NCI-H1436 treated with DMSO at 0.1 percent for 48 hours (cell line): ENCODE measurements at places on chromosomes 16 and 17.

DNA sequence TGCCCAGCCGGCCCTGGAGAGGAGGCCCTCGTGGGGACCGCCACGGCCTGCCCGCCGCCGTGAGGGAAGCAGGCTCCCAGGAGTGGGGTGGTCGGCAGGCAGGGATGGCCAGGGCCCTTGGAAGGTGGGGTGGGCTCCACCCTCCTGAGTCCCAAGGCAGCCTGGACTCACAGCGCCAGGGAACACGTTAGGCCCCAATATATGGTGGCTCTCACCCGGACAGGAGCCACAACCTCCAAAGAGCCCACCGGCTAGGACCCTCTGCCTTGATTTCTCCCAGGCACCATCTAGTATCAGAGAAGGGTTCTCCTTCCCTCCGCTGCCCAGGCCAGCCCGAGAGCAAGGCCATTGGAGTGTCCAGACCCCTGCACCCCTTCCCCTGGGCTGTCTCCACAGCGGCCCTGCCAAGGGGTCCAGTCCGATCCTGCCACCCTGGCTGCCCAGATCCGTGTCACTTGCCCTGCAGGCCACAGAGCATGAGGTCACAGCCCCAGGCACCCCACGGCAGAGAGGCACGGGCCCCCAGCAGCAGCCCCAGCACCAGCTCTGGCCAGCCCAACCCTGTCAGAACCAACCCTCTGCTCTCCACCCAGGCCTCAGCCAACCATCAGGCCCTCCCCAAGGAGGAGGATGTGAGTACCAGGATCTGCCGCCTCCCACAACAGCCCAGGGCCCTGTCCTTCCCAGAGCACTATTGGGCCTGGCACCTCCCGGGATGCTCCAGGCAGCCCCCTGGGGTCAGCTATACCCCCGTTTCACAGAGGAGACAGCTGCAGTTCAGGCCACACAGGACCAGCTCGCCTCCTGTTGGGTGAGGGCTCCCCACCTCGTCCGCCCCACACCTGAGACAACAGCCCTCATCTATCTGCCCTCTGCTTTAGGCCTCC, 1.1 kb upstream of the AXIN1 start:
- DNase-seq, result no peak

- no peak for DNase-seq
These were observed 12.4 kb downstream of the PRPSAP1 start for GRCh38 chr17:76341301-76341700.

DNA sequence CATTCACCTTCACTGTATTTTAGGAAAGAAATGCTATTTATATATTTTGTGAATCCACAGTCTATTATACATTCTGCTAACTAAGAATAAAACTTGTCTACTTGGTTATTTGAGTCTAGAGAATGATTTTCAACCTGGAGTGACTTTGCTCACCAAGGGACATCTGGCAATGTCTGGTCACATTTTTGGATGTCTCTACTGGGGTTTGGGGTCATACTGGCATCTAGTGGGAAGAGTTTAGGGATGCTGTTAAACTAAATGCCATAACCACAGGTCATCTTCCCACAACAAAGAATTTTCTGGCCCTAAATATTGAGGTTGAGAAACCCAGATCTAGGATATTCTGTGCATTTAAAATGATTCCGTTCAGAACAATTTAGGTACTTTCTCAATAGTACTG, 26.0 kb downstream of the KCNJ16 start:
- DNase-seq, result no peak

DNA sequence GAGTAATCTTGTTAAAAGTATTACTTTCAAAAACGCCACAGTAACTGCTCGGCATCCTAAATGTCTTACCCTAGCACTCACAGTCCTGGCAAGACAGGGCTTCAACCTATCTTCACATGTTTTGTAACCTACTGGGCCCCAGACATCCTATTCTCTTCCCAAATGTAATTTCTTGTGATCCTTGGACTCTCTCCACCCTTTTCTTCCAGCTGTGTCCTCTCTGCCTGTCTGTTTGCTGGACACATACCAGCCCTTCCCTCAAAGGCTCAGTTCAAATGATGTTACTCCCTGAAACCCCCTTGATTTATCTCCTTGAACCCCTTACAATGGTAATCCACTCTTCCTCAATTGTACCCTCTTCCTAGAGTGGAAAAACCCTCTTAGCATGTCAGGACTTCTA, 60.1 kb upstream of the CNEP1R1 start:
- no peak for DNase-seq

GRCh38 chr17:49755663-49756283, 8.2 kb downstream of the FAM117A start:
- no peak for DNase-seq

- DNase-seq, result no peak
These were observed 4.8 kb upstream of the C1QBP start for GRCh38 chr17:5443728-5444127.

DNA sequence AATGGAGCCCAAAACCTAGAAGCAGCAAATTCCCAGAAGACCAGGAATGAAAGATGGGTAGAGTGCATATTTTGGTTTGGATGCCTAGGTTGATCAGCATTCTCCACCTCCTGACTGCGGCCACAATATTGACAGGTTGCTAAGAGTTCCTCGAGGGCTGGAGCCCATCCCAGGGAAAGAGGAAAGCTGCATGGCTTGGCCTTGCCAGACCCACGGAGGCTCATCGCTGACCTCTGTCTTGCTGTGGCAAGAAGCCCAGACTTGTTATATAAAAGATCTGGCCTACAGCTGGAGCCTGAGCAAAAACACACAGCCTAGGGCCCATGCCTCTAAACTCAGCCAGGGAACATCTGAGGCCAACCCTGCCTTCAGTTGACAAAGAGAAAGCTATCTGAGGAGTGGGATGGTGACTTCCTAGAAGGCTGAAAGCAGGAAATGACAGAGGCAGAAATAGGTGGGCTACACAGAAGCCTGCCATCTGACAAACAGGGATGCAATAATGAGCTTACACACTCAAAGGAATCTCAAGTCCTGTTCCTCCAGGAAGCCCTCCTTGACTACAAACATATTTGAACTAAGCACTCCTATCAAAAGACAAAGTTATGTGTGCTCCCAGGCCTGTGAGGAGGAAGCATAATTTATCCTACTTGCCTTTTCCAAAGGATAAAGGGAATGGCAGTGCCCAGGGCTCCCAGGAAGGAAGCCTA, 22.5 kb upstream of the SLC35B1 start:
- no peak for DNase-seq

GRCh38 chr17:82414548-82415281, 3.4 kb upstream of the HEXD start:
- no peak for DNase-seq

DNA sequence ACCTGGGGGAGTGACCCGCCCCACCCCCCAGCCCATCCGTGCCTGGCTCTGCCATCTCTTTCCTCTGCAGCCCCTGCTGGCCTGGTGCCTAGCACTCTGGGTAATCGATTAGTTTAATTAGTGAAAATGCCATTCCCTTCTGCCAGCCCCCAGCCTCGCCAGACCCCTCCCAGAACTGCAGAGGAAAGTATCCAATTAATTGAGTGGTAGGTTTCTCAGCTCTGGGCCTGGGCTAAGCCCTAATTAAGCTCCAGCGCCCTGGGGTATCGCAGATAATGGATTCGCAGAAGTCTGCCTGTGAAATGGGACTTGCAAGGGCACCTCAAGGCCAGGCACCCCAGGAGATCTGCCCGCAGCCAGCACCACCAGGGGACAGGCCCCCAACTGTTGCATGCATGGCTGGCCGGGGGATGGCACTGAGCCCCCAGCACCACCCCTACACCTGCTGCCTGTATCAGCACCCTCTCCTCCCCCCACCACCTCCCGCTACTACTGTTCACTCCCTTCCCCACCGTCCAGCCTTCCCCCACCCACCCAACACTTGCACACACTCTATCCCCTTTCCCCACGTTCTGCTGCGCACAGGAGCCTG, 19.7 kb upstream of the SPPL2C start:
- no peak for DNase-seq

DNA sequence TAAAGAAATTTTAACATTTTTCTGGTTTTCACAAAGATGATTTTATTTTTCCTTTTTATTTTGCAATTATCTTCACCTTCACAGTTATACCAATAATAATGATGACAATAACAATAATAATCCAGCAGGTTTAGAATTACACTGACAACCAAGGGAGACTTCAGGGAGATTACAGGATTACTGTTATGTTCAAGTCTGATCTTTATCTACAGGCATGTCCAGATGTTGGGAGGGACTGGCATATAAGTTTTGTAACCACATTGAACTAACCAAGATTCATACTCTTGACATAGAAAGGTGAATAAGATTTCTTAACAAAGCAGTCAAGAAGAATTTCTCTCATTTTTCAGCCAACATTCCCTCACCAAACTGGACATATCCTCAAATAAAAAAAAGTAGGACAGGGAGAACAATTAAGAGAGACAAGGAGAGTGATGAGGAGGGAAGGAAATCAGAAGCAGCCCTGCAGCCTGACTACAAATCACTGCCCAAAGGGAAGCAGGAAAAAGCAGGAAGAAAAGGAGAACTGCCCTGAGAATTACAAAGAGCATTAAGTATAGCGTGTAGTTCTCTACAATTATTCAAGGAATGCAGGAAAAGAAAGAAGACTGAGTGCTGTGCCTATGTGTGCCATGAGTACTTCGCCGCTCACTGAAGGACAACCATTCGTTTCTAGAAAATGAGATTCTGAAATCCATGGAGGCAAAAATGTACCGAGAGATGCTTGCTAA, 155.7 kb upstream of the C17orf78 start:
- no peak for DNase-seq

GRCh38 chr17:73625991-73626673, 18.1 kb downstream of the SDK2 start:
- no peak for DNase-seq

DNA sequence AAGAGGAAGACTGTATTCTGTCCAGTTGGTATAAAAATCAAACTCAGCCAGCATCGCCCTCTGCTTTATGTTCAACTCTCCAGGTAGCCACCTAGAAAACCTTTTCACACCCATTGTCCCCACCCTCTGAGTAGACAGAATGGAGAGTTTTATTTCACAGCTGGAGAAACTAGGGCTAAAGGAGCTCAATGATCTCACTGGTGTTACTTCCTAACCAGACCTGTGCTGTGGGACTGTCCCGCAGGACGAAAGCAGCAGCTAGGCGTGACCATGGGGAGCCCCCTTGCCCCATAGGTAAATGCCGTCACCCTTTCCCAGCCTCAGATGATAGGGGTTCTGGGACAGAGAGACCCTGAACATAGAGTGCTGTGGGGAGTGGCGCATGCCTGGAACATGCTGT, 67.7 kb downstream of the CYLD start:
- DNase-seq, result no peak

DNA sequence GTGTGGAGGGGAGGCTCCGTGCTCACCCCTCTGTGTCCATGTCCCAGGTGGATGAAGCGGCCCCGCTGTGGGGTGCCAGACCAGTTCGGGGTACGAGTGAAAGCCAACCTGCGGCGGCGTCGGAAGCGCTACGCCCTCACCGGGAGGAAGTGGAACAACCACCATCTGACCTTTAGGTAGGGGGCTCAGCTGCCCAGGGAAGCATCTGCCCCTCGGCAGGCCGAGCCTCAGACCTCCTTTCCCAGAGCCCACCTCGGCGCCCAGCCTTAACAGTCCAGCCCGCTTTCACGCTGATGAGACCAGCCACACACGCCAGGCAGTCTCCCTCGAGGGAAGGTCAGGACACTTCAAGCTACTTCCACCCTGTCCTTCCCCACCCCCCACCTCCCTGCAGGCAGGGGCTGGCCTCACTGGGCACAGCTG, 12.7 kb downstream of the MMP15 start:
- no peak for DNase-seq

GRCh38 chr17:46063241-46063640, 64.2 kb downstream of the STH start:
- DNase-seq, result no peak

- DNase-seq, result no peak
These were observed 152.6 kb downstream of the MAP2K6 start for GRCh38 chr17:69567130-69567529.

DNA sequence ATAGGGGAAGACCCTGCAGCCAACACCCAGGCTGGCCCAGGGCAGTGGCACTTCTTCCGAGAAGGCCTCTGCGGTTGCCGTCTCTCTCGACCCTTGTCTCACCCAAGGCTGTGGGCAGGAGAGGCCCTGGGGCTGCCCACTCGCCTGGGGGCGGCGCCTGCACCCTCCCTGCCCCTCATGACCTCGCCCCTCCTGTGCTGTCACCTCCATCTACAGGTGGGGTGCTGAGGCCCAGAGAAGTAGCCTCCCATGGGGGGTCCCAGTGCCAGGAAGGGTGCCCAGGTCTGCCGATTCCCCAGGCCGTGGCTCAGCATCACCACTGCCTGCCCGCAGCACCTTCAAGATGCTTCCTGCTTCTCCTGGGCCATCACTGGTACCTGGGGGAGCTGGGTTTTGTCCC, 992 bp downstream of the NLRC3 start:
- no peak for DNase-seq

DNA sequence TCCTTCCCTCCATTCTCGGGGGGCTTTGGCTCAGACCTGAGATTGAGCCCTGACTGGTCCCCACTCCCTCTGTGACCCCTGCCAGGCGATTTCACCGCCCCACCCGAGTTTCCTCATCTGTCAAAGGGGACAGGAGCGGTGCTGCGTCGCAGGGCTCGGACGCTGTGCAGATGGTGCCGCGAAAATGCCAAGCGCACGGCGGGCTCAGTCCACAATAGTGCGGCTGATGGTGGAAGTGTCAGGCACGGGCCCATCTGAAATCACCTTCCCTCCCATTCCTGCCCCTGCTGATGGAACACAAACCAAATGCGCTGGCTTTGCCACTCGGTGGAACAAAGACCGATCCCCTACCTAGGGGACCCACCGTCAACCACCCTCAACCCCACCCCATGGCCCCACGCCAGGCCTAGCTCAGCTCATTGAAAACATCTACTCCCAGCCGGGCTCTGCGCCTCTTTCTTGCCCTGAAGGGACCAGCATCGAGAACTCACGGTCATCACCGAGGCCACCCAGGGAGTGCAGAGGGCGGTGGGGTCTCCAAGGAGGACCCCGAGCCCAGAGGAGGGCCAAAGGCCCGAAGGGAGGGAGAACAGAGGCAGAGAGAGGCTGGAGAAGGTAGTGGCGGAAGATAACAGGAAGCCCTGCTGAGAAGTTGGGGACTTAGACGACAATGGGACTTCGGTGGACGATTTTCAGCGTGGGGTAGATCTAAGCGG, 1.4 kb downstream of the CARHSP1 start:
- no peak for DNase-seq

- DNase-seq, result no peak
These were observed 1305.6 kb downstream of the CDH11 start for GRCh38 chr16:63816276-63816675.

DNA sequence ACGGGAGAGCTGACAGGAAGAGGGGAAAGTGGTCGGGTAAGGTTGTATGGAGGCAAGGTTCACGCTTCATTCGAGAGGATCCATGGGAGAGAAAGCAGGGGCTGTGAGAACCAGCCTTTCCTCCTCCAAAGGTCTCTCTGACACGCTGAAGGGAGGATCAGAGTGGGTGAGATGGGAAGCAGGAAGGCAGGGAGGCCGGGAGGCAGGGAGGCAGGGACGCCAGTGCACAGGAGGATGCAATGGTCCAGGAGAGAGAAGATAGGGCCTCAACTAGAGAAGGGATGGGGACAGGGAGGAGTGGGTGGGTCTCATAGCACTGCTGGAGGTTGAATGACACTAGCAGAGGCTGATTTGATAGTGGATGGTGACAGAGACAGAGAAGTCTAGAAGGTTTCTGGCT, 54.1 kb downstream of the PIMREG start:
- DNase-seq, result no peak
